ENCODE measurements at places on chromosomes 5 and 9.

DNA sequence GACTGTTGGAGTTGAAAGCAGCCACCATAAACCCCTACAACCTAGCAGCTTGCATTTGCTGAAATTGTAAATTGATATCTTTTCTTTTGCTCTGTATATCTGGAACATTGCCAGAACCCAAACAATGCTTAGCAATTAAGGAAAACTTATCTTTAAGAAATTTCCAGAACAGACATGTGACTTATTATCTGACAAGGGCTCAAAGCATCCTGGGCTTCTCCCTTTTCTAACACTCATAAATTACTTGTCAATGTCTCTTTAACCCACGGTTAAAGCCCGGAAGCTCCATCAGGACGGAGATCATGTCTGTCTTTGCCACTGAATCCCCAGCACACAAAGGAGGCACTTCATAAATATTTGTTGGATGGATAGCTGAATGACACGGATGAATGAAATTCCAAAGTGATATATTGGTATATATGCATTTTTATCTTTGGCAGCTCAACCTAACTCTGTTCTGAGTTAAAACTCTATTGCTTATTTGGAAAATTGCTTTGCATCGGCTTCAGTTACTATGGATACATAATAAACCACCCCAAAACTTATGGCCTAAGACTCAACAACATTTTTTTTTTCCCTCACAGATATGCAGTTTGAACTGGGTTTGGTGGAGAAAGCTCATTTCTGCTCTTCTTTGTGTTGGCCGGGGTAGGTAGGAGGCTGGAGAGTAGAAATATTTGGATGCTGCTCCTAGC, 103.1 kb upstream of the CLINT1 start:
- DNase-seq = no peak

DNA sequence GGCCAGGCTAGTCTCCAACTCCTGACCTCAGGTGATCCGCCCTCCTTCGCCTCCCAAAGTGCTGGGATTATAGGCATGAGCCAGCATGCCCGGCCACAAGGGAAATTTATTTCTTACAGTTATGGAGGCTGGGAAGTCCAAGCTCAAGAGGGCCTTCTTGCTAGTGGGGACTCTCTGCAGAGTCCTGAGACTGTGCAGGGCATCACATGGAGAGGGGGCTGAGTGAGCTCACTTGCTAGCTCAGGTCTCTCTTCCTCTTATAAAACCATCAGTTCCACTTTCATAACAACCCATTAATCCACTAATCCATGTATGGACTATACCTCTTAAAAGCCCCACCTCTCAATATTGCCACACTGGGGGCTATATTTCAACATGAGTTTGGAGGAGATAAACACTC, 5.1 kb upstream of the SPIN1 start:
- no peak for DNase-seq

DNA sequence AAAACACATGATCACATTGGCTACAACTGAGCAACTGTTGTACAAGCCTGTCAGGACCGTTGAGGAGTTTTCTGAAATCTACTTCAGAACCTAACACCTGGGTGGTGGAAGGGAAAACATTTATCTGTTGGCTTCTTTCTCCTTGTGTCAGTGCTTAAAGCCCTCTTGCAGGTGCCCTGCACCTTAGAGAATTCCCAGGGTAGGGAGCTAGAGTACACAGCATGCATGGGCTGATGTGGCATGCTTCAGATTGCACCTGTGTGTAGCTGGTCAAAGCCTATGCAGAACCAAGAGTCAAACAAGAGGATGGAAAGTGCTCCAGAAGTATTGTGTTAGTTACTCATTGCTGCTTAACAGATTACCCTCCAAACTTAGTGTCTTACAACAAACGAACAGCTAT, 33.6 kb upstream of the ZBED3 start:
- DNase-seq = no peak

DNA sequence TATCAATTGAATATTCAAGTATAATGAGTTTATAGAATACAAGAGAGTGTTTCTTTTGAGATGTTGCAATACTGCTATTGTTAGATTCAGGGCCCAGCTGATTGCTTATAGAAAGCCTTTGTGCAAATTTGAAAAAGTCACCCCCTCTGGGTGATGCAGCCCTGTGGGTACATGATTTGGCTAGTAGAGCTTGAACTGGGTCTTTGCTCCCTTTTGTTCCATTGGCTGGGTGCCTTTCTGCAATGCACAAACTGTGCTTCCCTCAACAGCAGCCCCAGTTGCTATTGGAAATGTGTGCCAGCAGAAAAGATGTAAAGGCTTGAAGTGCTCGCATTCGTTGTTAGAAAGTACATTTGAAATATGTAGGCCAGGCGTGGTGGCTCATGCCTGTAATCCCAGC, 61.8 kb upstream of the CEMIP2 start:
- DNase-seq = no peak

DNA sequence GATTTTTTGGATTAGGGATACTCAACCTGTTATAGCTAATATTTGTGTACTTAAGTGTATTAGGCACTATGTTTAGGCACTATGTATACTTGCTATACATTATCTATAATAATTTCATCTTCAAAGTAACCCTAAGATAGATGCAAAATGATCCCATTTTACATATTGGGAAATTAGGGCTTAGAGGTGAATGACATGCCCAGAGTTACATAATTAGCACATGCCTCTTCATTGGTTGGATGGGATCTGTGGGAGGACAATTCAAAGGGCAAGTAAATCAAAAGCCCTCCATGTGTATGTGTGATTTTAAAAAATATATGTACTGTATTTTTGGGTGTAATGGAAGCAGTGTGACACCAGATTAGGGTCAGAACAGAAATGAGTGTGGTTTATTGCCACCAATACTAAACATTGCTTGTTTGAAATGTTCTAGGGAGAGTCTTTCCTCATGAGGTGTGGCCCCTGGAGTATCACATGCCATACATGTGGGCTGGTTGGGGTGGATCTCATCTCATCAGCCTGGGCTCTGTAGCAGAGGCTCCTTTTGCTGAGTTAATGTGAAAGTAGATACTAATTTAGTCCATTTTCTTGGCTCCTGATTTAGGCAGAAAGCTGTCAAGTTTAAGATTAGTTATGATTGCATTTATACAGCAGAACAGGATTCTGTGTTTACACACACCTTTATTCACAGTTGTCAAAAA, 5.5 kb downstream of the C9orf85 start:
- no peak for DNase-seq

DNA sequence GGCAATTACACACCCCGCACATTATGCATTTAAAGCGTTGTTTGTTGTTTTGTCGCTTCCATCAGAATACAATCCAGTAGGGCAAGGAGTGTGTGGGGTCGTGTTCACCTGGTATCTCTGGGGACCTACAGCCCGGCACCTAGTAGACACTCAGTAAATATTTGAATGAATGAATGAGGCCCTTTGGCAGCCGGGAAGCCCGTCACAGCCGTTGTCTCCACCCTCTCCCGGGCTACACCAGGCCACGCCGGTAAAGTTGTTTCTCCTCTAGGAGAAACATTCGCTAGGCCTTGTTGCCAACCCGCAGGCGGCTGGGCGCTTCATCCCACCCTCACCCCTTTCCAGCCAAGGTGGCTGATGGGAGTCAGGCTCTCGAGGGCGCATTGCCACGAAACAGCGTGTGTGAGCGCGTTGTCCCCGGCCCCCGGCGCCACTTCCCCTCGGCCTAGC, 876 bp upstream of the JAK2 start:
- DNase-seq = no peak

DNA sequence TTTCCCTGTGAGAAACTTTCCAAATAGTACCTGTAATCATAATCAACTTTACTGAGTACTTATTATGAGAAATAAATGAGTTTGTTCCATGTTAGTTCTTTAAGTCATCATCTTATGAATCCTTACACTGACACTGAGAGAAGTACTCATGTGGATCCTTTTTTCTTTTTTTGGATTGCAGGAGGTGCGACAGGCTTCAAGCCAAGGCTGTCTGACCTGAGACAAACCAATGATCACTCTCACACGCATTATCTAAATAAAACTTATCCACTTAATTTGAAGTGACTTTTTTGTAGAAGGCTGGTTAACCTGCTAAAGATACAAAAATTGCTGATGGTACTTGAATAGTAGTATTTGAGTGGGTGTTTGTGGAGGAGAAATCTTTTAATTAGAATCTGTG, 39.5 kb downstream of the JAKMIP2 start:
- no peak for DNase-seq

DNA sequence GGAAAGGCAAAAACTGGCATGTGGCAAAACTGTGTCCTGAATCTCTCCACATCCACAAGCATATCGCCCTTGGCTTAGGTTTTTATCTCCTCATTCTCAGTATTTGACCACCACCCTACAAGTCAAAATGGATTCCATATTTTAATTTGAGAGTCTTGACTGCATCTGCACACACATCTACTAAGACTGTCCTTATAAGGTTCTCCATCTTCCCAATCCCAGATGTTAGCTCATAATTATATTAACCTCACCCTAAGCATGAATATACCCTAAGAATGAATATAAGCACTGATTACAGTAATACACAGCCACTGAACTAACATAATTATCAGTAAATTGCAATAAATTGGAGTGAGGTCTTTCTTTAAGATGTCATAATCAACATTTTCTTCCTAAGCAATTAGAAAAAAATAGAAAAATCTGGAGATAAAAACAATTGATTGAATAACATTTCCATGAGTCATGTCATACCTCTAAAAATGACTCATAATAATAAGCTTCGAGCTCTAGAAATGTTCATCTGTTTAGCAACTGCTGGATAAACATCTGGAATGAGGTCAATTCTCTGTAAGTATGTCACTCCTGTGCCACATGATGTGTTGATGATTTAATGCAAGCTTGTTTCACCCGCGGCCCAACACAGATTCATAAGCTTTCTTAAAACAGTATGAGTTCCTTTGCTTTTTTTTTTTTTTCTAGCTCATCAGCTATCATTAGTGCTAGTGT, 39.9 kb upstream of the PAM start:
- peak; percentile 96 for DNase-seq

GRCh38 chr9:115171921-115172388, 54.0 kb upstream of the TNC start:
- no peak for DNase-seq

DNA sequence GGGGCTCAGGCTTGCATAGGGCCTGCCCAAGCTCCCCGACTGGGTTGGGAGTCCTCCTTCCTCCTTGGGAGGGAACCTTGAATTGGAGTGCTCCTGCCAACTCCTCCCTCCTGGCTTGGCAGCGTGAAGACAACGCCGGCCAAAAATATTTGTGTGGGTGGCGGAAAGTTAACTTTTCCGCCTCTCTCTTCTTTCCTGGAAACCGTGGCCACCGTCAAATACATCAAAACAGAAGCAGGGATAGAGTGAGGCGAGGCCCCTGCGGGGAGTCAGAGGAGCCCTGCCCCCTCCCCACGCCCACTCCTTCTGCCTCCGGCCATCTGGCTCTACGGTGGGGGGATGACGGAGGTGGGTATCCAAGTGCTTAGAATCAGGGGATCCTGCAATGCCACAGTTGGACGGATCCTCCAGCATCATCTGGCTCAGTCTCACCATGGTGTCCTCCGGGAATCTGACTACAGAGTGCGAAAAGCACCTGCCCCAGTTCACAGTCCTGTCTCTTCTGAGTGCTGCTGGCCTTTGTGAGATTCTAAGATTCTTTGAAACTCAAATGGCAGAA, 25.2 kb upstream of the SYNPO start:
- DNase-seq = peak; percentile 63

- DNase-seq = no peak
Measured at GRCh38 chr5:141695627-141696215, 13.7 kb upstream of the ARAP3 start.

DNA sequence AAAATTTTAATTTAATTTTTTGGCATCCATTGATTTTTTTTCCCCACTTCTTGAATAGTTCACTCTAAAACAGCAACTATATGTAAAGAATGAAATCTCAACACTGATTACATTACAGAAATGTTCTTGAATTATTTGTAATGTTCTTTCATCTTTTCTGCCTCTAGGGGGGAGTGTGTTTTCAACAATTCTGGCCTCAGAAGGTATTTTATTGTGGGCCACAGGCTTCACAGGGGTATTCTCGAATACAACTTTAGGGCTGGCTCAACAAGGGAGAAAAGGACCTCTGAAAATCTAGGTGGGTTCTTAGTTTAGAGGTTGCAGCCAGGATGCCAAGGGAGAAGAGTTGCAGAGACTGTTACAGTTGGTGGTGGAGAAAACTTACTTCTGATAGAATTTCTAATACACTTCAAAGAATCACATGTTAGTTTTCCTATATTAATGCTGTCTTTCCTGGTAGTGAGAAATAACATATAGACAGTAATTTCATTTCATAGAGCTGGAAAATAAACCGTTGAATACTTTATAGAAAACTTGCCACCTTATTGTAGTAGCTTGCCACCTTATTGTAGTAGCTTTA, 3.6 kb upstream of the NPR3 start:
- DNase-seq = peak; percentile 52

DNA sequence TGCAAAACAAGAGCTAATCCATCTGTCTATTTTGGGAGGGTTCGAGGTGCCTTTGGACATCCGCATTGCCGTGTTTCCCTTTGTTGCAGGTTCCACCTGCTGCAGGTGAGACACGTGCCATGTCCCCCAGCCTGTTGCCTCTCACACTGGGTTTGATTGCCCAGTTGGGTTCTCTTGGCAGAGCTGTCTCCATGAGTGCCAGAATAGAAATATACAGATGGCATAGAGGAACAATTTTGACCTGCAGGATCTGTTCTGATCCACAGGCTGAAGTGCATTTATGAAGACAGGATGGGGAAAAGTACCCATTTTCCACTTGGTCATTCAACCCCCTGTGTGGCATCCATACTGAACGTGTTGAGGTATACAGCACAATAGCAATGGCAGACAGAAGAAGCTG, 178.1 kb downstream of the SGCD start:
- no peak for DNase-seq

DNA sequence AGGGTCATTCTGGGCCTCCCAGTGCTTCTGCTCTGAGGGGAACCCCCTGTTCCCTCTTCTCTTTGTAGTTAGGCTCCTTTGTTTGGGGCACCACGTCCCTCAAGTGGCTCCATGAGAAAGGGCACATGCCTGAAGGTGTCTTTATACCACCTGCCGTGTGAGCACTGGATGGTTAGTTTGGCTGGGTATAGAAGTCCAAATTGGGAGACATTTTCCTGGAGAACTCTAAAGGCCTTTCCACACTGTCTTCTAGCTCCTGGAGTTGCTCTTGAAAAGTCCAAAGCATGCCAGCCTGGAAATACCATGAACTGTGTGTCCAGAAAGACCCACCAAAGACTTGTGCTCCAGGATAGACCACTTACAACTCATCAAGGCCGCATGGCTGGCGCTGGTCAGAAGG, 11.1 kb upstream of the CCDC187 start:
- no peak for DNase-seq

GRCh38 chr5:96008487-96008886, 46.8 kb upstream of the ELL2 start:
- no peak for DNase-seq

All from fibroblast of mammary gland (primary cell).